GM23248 (cell line): ENCODE measurements at places on chromosomes 16 and 17. TPM values are rescaled to one million over a fixed set of nuclear protein-coding genes. Genes with fewer than 3 reads are reported as not detected.
A peak's percentile ranks its signal among the peaks of the same experiment; 100 is the strongest.

Gene ZNF747
- total RNA-seq, result 7.7 and 15.7 TPM in 2 replicates

DNA sequence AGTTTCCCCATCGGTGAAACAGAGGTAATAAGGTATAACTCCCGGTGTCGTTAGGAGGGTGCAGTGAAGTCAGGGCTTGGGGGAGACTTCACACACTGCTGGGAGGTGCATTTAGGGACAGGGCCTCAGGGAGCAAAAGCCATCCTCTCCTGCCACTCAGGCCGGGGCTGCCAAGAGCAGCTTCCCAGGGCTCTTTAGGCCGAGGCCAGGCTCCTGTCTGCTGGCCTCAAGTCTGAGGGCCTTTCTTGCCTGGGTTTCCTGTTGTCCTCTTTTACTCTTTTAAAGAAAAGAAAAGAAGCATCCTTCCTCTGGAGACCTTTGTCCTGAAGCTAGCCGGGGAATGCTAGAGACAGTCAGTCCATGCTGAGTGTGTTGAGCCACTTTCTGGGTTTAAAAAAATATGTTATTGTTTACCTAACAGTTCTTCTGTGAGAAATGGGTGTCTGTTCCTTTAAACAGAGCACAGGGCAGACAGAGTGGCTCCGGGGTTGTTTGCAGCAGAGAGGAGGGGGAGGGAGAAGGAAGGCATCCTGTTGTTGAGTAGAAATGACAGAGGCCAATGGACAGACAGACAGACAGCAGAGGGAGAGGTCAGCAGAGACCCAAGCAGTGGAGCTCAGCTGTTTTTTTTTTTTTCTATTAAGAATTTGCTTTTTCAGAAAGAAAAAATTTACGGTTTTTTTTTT, 79.1 kb downstream of the C17orf67 start:
- H3K27ac ChIP-seq, result peak overlapping the region; percentile 85
- DNase-seq, result peak; percentile 65
- peaks cover 46% of the 10 kb centered on the region for H3K4me1 ChIP-seq

DNA sequence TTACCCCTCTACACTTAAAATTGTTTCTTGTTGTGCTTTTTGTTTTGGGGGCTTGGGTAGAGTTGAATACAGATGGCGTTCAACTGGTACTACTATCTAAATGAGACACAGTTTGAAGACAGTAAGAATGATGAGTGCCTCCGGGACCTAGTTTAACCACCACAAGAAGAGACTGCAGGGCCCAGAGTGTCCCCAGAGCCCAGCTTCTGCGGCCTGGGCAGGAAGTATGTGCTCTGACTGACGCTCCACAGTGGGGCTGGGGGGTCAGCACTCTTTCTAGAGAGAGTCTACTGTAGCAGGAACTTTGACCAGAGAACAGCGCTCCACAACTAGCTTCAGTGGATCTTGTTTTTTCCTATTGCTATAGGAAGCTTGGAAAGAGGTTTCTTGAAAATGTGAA, 174.0 kb downstream of the VPS53 start:
- H3K4me3 ChIP-seq, result no peak overlapping the region
- no peak for DNase-seq
- no peak overlapping the region for H3K27ac ChIP-seq
- peaks cover 11% of the 10 kb centered on the region; the same call in 1 of the 2 replicates for H3K36me3 ChIP-seq

GRCh38 chr16:84931506-84931905, 79.8 kb downstream of the ZDHHC7 start:
- DNase-seq, result peak; percentile 63
- no peak overlapping the region for H3K27ac ChIP-seq
- H3K36me3 ChIP-seq, result no peaks in the 10 kb centered on the region
- H3K27me3 ChIP-seq, result no peaks in the 10 kb centered on the region
- H3K4me3 ChIP-seq, result no peak overlapping the region
- peaks cover 30% of the 10 kb centered on the region for H3K4me1 ChIP-seq

- H3K4me1 ChIP-seq, result peaks cover 5% of the 10 kb centered on the region; the same call in 1 of the 2 replicates
- H3K27ac ChIP-seq, result no peak overlapping the region
- no peak for DNase-seq
- H3K4me3 ChIP-seq, result no peak overlapping the region
These were observed 12.1 kb upstream of the NLRC5 start for GRCh38 chr16:56977216-56977615.
